Natural killer cell (primary cell): ENCODE measurements at places on chromosomes 11 and 22. TPM values are rescaled to one million over a fixed set of nuclear protein-coding genes. Genes with fewer than 3 reads are reported as not detected.

- H3K27ac ChIP-seq: no peak overlapping the region
- H3K4me3 ChIP-seq: no peak overlapping the region
- peaks cover 18% of the 10 kb centered on the region for H3K4me1 ChIP-seq
- DNase-seq: no peak
- H3K36me3 ChIP-seq: peaks cover 51% of the 10 kb centered on the region
Observed at GRCh38 chr11:12240677-12241076, 130.3 kb downstream of the MICAL2 start.

DNA sequence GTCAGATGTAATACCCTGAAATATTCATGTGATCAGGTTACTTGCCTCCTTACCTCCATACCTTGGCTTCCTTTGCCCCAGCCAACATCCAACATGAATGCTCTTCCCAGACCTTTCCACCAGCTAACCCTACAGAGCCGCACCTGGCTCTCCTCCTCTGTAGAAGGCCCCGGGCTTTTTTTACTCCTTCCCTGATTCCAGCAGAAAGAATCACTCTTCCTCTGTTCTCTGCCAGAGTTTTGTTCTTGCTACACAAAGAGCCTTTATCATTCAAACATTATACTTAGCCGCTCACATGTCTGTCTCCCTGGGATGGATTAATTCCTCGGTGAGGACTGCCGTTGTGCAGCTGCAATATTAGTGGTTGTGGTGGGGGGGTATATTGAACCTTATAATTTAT, 116.8 kb upstream of the GRAMD1B start:
- no peak for DNase-seq
- H3K4me3 ChIP-seq: no peak overlapping the region
- no peak overlapping the region for H3K27ac ChIP-seq
- no peaks in the 10 kb centered on the region for H3K4me1 ChIP-seq
- no peaks in the 10 kb centered on the region for H3K27me3 ChIP-seq
- H3K36me3 ChIP-seq: no peaks in the 10 kb centered on the region

GRCh38 chr11:117809236-117810055, 12.4 kb upstream of the DSCAML1 start:
- DNase-seq: no peak
- no peak overlapping the region for H3K27ac ChIP-seq
- H3K36me3 ChIP-seq: no peaks in the 10 kb centered on the region
- no peaks in the 10 kb centered on the region for H3K27me3 ChIP-seq
- H3K4me1 ChIP-seq: peaks cover 20% of the 10 kb centered on the region

GRCh38 chr11:27348340-27348873, 14.6 kb downstream of the CCDC34 start:
- H3K27me3 ChIP-seq: no peaks in the 10 kb centered on the region
- DNase-seq: no peak
- no peak overlapping the region for H3K27ac ChIP-seq
- H3K4me3 ChIP-seq: no peak overlapping the region
- H3K4me1 ChIP-seq: no peaks in the 10 kb centered on the region
- H3K36me3 ChIP-seq: no peaks in the 10 kb centered on the region

DNA sequence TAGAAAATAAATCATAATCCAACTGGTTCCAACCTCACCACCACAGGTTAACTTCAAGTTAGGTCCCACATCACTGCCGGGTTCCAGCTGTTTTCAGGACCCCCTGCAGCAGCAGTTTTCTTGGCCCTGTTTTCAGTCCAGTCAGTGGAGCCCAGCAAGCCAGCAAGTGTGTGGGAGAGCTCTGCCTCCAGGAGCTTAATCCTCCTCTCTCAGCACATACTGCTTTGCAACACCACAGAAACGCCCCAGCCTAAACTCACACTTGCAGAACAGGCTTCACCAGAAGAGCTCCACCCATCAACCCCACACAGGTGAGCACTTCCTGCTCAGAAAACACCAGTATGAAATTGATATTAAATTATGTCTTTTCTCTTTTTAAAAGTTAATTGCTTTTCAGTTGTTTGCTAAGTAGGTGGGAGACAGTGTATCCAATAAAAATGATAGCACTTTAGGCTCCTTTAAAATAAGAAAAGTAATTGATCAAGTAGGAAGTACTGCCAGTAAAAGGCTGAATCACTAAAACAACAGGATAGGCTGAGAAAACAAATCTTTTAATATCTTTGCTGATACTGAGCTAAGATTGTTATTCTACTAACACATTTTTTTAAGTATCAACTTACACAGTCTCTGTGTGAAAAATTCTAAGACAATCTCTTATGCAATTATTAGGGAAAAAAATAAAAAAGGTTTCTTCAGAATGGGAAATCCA, 81.5 kb upstream of the TP53AIP1 start:
- no peak overlapping the region for H3K4me3 ChIP-seq
- no peak overlapping the region for H3K27ac ChIP-seq
- H3K36me3 ChIP-seq: no peaks in the 10 kb centered on the region

- H3K27me3 ChIP-seq: no peaks in the 10 kb centered on the region
- peaks cover 5% of the 10 kb centered on the region for H3K36me3 ChIP-seq
- no peak overlapping the region for H3K27ac ChIP-seq
- H3K4me3 ChIP-seq: no peak overlapping the region
Observed at GRCh38 chr11:117983163-117983475, 3.1 kb upstream of the IL10RA start.

GRCh38 chr11:121814962-121815361, 301.1 kb downstream of the BLID start:
- H3K27me3 ChIP-seq: no peaks in the 10 kb centered on the region
- no peaks in the 10 kb centered on the region for H3K36me3 ChIP-seq
- H3K27ac ChIP-seq: no peak overlapping the region
- no peaks in the 10 kb centered on the region for H3K4me1 ChIP-seq
- no peak for DNase-seq

GRCh38 chr22:34055525-34056200, 135.4 kb upstream of the LARGE1 start:
- H3K4me1 ChIP-seq: no peaks in the 10 kb centered on the region
- H3K36me3 ChIP-seq: no peaks in the 10 kb centered on the region
- H3K27me3 ChIP-seq: no peaks in the 10 kb centered on the region
- DNase-seq: no peak
- no peak overlapping the region for H3K4me3 ChIP-seq
- no peak overlapping the region for H3K27ac ChIP-seq

DNA sequence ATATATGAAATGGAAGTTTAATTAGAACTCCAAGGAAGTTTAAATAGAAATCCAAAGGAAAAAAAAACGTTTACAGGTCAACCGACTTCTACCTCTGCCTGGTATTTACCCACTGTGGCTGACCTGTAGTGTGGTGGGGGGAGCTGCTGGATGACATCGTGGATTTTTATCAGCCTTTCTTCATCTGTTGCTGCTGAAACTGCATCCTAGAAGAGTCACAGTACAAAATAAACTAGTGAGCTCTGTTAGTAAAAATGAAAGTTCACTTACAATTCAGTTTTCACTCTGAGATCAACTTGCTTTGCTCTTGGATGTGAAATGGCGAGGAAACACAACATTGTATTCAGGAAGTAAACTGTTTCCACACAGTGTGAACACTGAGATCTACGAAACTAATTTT, 43.2 kb upstream of the TP53AIP1 start:
- H3K4me3 ChIP-seq: no peak overlapping the region
- no peaks in the 10 kb centered on the region for H3K27me3 ChIP-seq
- no peak overlapping the region for H3K27ac ChIP-seq

DNA sequence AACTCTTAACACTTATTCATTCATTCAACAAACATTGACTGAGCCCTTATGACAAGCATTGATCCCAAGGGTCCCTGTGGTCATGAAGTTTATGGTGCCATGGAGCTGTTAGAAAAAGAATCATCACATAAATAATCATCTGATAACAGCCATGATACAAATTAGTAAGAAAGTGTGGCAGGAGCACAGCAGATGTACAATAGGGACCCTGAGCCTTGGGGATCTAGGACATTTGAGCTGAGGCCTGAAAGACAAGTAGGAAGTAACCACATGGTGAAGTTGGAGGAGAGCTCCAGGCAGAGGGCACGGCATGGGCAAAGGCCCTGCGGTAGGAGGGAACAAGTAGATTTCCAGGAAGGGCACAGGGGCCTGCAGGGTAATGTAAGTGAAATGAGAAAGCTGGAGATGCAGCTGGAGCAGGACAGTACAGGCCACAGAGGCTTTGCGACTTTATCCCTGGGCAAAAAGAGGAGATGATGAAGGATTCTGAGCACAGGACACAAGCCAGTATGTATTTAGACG, 6.8 kb upstream of the TCF20 start:
- H3K36me3 ChIP-seq: no peaks in the 10 kb centered on the region
- no peaks in the 10 kb centered on the region for H3K4me1 ChIP-seq

The MYRF gene
- total RNA-seq: 4.9 TPM

The CEND1 gene
- total RNA-seq: not detected

The GLB1L2 gene
- total RNA-seq: 0.61 TPM

The OVOL1 gene
- total RNA-seq: 0.12 TPM

The SLC22A25 gene
- total RNA-seq: not detected
